ENCODE measurements at places on chromosomes 11 and 22.

DNA sequence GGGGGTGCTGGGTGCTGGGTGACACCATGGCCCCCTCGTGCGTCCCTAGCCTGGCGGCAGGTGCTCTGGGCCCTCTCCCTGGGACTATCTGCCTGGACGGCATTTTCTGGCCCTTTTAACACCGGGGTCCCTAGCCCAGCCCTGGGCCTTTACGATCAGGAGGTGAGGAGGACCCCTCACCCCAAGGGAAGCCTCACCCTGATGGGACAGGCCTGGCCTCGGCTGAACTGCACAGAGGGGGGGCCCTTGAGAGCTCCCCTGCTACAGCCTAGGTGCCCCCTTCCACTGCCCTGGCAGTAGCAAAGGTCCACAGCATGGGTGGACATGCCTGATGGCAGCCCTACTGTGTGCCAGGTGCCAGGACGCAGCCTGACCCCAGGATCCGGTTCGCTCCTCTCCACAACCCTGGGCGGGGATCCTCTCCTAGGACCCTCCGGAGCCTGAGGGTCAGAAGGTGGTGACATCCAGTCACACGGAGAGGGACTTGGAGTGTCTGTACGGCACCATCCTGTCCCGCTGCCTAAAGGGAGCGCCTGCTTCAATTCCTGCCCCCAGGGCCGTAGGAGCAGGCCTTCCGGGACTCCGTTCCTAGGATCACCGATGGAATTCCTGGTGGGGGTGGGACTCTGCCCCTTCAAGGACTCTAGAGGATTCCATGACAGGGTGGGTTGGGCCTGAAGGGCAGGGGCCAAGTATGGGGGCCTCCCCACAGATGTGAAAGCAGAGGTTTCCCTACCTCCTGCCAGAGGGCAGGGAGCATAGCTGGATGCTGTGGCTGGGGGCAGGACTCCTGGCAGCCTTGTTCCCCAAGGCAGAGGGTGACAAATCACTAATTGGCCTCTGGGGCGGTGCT lies 33.0 kb upstream of the TH start:
- peak; percentile 5 for DNase-seq

DNA sequence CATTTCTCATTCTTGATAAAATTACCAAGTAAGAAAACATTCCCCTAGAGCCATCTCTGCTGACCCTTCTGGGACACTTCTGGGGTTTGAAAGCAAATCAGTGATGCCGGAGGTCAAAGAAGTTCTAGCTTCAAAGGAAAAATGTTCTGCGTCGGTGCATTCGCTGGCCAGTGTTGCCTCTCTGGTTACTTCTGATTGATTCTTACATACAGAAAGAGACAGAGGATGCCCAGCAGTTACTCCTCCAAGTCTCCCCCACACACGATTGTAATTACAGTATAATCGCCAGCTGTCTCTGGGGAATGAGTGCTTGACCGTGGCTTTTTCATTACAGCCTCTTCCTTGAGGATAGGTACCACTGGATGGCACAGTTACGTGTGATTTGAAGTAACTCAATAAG lies 150.9 kb downstream of the SNX19 start:
- no peak for DNase-seq

- DNase-seq: no peak
Observed at GRCh38 chr22:35852076-35852475, 134.4 kb downstream of the APOL5 start.

GRCh38 chr22:46033256-46034200 lies 56.6 kb upstream of the WNT7B start:
- DNase-seq: peak; percentile 13

DNA sequence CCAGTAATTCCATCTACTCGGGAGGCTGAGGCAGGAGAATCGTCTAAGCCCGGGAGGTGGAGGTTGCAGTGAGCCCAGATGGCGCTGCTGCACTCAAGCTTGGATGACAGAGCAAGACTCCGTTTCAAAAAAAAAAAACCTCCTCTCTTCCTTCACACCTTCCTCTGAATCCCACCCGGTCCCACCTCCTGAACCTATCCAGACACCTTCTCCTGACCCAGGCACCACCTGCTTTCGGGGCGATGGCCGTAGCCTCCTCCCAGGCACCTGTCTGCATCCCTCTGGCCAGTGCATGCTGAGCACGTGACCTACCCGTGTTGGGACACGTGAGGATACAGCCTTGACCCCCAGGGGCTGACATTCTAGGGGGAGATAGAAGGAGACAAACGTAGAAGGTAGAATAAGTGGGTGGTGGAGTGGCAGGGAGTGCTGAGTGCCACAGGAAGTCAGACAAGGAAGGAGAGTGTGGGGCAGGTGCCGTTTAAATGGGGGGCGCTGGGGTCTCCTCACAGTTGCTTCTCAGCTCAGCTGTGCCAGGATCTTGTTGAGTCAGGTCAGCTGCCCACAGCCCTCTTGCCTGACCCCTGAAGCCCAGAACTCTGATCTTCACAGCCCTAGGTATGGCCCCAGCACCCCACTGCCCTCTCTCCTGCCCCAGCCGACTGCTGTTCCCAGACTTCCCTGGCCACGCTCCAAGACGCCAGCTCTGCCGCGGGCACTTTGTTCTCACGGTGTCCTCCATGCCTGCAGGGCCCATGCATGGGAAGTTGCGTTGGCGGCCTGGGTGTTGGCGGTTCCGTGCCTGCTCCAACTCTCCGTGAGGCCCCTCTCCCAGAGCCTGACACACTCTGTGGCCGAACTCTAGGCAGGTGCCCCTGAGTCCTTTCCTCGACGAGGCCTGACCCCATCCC lies 1.2 kb upstream of the MIOX start:
- DNase-seq: no peak

DNA sequence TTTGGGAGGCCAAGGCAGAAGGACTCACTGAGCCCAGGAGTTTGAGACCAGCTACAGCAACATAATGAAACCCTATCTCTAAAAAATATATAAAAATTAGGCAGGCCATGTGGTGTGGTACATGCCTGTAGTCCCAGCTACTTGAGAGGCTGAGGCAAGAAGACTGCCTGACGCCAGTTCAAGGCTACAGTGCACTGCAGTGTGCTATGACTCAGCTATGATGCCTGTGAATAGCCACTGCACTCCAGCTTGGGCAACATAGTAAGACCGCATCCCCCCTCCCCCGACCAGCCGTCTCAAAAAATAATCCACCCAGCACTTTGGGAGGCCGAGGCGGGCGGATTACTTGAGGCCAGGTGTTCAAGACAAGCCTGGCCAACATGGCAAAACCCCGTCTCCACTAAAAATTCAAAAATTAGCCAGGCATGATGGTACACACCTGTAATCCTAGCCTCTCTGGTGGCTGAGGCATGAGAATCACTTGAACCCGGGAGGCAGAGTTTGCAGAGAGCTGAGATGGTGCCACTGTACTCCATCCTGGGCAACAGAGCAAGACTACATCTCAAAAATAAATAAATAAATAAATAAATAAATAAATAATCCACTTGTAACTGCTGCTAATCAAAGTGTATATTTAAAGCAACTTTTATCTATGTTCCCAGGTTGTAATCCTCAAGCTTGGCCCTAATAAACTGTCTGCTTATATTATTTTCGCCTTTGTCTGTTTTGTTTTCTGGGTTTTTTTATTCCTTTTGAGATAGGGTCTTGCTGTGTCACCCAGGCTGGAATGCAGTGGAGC lies 7.8 kb downstream of the HPS5 start:
- DNase-seq: no peak

GRCh38 chr22:25067851-25068421 lies 115.4 kb downstream of the KIAA1671 start:
- no peak for DNase-seq

DNA sequence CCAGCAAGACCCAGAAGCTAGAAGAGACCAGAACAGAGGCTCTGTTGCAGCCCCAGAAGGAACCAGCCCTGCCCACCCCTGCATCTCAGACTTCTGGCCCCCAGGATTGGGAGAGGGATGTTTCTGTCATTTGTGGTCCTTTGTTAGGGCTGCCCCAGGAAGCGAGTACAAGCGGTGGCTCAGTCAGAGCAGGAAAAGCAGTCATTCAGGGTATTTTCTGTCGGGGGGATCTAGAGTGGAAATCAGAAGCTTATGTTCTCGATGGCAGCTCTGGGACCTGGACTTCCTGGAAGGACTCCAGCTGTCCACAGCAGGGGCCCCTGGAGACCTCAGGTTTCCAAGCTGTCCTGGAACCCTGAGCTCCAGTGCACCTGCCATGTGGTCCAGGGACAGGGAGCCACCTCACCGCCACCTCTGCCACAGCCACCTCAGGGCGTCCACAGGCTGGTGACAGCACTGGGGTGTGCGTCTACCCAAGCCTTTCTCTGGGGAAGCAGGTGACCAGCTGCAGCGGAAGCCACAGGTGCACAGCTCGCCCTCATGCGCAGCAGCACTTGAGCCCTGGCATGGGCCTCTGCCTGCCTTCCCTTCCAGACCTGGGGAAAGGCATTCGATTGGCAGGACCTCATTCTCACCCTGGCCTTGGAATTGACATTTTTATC lies 2.6 kb downstream of the KRTAP5-5 start:
- DNase-seq: no peak

DNA sequence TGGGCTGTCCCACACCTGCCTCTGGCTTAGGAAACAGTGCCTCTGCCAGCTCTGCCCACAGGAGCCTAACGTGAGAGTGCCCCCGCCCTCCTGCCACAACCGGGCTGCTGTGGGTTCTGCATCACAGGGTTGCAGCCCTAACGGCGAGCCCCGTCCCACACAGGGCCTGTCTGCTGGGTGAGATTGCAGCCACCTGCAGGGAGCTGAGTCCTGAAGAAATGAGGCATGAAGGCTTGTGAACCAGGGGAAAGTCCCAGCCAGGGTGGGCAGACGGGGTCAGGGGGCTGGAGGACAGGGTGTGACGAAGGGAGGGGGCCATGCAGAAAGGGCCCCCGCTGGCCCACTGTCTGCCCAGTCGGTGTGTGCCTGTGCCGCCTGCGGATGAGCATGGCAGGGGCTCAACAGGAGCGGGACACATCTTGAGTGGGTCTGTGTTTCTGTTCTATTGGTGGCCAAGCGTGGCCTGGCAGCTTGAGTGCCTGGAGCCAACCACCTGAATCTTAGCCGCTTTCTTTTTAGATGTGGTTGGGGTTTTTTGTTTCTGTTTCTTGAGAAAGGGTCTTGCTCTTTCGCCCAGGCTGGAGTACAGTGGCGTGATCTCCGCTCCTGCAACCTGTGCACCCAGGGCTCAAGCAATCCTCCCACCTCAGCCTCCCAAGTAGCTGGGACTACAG lies 38.9 kb downstream of the CTTN start:
- no peak for DNase-seq

DNA sequence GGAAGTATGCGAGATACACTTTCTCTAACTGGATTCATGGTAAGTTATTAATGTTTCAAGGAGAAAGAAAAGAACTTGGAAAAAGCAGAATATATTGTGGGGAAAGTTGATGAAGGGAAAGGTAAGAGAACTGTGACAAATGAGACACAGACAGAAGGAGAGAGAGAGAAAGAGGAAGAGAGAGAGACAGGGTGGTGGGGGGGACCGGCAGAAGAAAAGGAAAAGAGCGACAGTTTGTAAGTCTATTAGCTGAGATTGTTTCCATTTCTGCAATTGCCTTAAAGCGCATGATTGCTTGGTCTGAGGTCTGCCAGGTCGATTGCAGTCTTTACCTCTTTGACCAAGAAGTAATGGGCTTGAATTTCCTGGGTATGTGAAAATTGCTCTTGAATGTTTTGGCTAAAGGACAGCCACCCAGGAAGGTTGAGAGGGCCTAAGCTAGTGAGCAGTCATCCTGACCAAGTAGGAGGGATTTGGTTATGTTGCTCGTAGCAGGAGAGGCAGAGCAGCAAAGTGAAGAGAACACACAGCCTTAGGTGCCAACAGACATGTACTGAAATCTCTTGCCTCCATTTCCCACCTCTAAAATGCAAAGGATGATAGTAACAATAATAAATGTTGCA lies 23.6 kb upstream of the TMA7B start:
- DNase-seq: no peak

DNA sequence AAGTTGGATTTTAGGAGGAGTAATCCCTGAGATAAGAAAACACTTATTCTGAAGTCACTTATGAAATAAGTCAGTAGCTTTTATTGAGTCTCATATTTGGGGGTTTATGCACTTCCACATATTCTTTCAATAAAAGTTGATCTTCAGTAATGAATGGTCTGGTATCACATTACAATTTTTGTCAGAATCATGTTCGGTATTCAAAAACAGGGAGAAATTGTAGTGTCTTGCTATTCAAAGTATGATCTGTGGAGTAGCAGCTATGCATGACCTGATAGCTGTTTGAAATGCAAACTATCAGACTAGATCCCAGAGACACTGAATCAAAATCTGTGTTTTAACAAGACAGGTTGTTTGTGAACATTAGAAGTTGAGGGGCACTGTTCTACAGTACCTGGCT lies 857.6 kb downstream of the METTL15 start:
- DNase-seq: no peak

DNA sequence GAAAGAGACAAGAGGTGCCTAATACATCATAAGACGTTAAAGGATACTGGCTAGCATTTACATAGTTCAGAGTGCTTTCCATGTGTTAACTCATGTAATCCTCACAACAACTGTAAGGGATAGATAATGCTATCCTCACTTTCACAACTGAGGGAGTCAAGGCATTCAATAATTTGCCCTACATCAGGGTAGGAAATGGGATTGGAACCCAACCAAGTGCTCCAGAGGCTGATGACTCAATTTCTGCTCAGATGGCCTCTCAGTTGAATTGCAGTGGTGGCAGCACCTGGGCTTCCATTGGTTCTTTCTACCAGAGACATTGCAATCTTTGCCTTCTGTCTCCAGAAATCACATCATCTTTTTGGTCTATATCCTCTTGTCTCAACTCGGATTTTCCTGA lies 232.9 kb downstream of the ETS1 start:
- DNase-seq: no peak

- no peak for DNase-seq
Observed at GRCh38 chr22:19674929-19675253, 39.4 kb upstream of the SEPTIN5 start.

- DNase-seq: no peak
Observed at GRCh38 chr11:77201370-77201769, 73.3 kb downstream of the MYO7A start.

GRCh38 chr11:105618343-105618955 lies 8.6 kb downstream of the GRIA4 start:
- DNase-seq: no peak

- no peak for DNase-seq
Observed at GRCh38 chr11:125465255-125465654, 30.8 kb downstream of the FEZ1 start.

DNA sequence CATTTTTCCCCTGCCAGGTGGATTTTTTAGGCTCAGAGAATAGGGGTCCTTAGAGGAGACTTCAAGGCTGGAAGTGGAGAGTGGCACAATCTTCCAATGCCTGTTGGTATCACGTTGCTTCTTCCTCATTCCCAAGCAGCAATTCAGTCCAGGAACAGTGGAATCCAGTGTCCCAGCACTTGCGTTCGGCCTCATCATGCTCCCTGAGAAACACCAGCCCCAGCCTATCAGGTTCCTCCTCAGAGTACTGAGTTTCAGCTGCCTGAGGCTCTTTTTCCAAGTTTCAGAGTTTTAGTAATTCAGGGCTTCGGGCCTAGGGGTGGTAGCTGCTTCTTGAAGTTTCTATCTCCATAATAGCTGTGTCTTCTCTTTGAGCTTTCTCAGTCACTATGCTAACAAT lies 31.9 kb upstream of the NRGN start:
- no peak for DNase-seq

GRCh38 chr22:49103314-49104059 lies 724.2 kb downstream of the BRD1 start:
- no peak for DNase-seq

Data from uterus (tissue), 4 donors.